A549 treated with Hydrocortisone at 1 μM for 4 hours (cell line): ENCODE measurements at places on chromosomes 5 and 9. TPM values are rescaled to one million over a fixed set of nuclear protein-coding genes. Genes with fewer than 3 reads are reported as not detected.

The CDC26 gene
- 42.4 to 59.7 TPM (median 46.0 TPM) in 5 replicates for total RNA-seq

The POLE3 gene
- total RNA-seq = 103 to 118 TPM (median 110 TPM) in 5 replicates

The SARDH gene
- total RNA-seq = 0.07 to 0.16 TPM (median 0.15 TPM) in 4 of 5 replicates, not detected in the other

The GARIN3 gene
- not detected in 5 replicates for total RNA-seq

The CERT1 gene
- 18.8 to 28.0 TPM (median 22.0 TPM) in 5 replicates for total RNA-seq

The GPX8 gene
- total RNA-seq = 30.0 to 40.2 TPM (median 34.2 TPM) in 5 replicates

The OR13C9 gene
- not detected in 5 replicates for total RNA-seq

The BNC2 gene
- 4.9 to 7.1 TPM (median 5.8 TPM) in 5 replicates for total RNA-seq

The RABGAP1 gene
- 11.8 to 19.0 TPM (median 14.2 TPM) in 5 replicates for total RNA-seq

The CATSPER3 gene
- total RNA-seq = 0.22 to 0.56 TPM (median 0.34 TPM) in 5 replicates

The SPATA9 gene
- total RNA-seq = 0.17 to 0.22 TPM (median 0.18 TPM) in 3 of 5 replicates, not detected in the others

The ADRA1B gene
- total RNA-seq = 19.3 to 23.5 TPM (median 21.5 TPM) in 5 replicates

The TRIM36 gene
- 1.8 to 2.2 TPM (median 2.2 TPM) in 5 replicates for total RNA-seq

The SLC36A3 gene
- not detected in 5 replicates for total RNA-seq

The PCDHB2 gene
- total RNA-seq = 3.1 to 3.9 TPM (median 3.4 TPM) in 5 replicates

The GPR21 gene
- not detected in 5 replicates for total RNA-seq

The ISL1 gene
- total RNA-seq = 0.05 TPM in 1 of 5 replicates, not detected in the others

The IL7R gene
- total RNA-seq = 0.28 to 0.59 TPM (median 0.36 TPM) in 5 replicates

The ADAMTS12 gene
- total RNA-seq = 6.1 to 7.8 TPM (median 7.3 TPM) in 5 replicates

The MARCOL gene
- not detected in 5 replicates for total RNA-seq

The DOK3 gene
- total RNA-seq = 2.7 to 6.1 TPM (median 3.8 TPM) in 5 replicates

The AGGF1 gene
- total RNA-seq = 11.0 to 14.7 TPM (median 13.7 TPM) in 5 replicates
